ENCODE measurements at places on chromosomes 7 and 10. TPM values are rescaled to one million over a fixed set of nuclear protein-coding genes. Genes with fewer than 3 reads are reported as not detected.

The ARMC3 gene
- not detected for total RNA-seq

The CYP3A4 gene
- 0.11 TPM for total RNA-seq

The OR9A2 gene
- total RNA-seq: not detected

The SLC25A40 gene
- total RNA-seq: 17.0 TPM

The ACTR3C gene
- total RNA-seq: 0.06 TPM

The CH25H gene
- not detected for total RNA-seq

The GARIN1A gene
- total RNA-seq: 0.74 TPM

The TPK1 gene
- 5.5 TPM for total RNA-seq

The FAM20C gene
- 48.9 TPM for total RNA-seq

The CHCHD3 gene
- 280 TPM for total RNA-seq

The GATA3 gene
- 1.4 TPM for total RNA-seq

The KLF14 gene
- 0.86 TPM for total RNA-seq

The HILPDA gene
- total RNA-seq: 37.4 TPM

The ZNF425 gene
- 1.3 TPM for total RNA-seq

The BLNK gene
- total RNA-seq: not detected
